ENCODE measurements at places on chromosomes 4 and X.
A peak's percentile ranks its signal among the peaks of the same experiment; 100 is the strongest.

GRCh38 chr4:168695288-168695687 lies 198.4 kb downstream of the PALLD start:
- no peak for DNase-seq

- no peak for DNase-seq
These were observed 43.7 kb downstream of the ADD1 start for GRCh38 chr4:2887343-2887742.

- DNase-seq, result no peak
These were observed 123.3 kb upstream of the TBL1X start for GRCh38 chrX:9341291-9342201.

DNA sequence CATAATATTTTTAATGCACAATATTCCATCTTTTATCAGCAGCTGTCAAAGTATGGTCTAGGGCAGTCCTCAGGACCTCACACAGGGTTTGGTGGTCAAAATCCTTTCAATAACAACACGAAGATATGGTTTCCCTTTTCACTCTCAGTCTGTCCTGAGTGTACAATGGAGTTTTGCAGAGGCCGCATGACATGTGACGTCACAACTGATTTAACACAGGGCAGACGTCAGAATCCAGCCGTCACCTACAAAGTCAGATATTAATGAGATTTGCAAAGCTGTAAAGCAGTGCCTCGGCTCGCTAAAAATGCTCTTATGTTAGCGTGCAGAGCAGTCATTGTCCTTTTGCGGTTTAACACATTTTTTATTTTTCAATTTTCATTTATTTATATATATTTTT lies 12.5 kb downstream of the ABLIM2 start:
- no peak for DNase-seq

GRCh38 chrX:153411255-153411987 lies at the start of gene ZFP92:
Gene ZFP92, plus strand, starts transcription at chrX:153411472. Its CDS starts 6,851 bp downstream, at chrX:153418323.
- DNase-seq, result peak; percentile 24

DNA sequence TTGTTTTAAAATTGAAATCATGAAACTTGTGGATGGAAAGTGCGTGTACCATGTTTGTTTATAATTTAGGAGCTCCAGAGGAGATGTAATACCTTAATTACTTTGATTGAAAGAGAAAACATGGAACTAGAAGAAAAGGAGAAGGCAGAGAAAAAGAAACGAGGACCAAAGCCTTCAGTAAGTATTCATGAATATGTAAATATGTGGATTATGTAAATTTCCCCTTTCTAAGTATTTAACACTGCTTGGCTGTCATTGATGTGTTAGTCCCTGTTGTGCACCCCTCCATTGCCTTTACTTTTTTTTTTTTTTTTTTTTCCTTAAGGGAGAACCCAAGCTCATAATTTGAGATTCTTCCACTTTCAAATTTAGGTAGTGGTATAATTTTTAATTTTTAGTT lies 36.4 kb downstream of the SMARCA5 start:
- DNase-seq, result no peak

GRCh38 chr4:74410272-74410671 lies 34.7 kb upstream of the AREG start:
- no peak for DNase-seq

DNA sequence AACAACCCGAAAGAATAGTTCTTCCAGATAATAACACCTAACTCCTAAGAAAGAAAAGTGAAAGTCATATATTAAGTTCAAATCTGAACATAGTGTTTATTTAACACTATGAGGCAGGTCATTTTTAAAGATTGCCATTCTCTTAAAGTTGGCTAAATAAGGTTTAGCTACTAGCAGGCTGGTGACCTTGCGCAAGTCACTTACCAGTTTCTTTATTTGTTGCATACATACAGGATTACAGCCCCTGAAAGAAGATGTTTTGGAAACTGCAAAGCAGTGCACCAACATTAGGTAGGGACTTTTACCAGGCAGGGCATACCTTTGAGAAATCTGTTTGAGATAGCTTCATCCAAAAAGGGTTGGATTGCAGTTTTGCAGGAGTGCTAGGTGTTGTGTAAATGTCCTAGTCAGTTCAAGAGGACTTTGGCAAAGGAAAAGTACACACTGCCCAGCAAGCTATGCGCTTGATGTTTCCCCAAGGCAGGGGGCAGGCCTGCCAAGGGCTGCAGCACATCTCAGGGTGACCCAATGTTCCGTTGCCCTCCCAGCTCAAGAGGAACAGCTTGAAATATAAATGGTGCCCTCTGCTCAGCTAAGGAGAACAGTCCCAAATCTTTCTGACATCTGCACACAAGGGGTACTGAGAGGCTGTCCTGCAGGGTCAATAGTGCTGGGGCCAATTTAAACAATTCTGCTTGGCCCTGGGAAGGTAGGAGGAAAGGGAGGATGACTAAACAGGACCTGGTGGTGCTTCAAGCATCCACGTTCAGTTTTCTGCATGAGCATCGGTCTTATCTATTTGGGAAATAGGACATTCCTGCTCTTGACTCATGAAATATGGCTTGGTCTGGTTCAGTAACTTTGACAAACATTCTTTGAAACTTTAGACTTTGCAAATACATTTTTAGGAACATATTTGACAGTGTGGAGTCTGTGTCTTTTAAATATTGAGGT lies 130.8 kb downstream of the COL4A6 start:
- DNase-seq, result no peak

GRCh38 chr4:97500423-97500822 lies 642.9 kb downstream of the STPG2 start:
- no peak for DNase-seq

DNA sequence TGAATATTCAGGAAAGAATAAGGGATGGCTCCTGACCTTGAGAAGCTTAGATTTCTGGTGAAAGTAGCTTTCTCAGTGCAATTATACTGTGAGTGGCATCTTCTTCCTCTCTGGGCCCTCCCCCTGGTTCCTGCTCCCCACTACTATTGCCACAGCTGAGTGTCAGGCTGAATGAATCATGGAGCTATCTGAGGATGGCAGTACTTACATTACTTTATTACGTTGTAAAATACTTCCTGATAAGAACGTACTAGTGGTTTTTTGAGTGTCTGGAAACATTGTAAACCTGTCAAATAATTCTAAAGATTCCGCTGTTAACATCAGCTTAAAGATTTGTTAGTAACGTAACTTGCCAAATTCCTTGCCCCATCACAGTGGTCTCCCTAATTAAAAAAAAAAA lies 36.2 kb downstream of the ARHGAP10 start:
- no peak for DNase-seq

- DNase-seq, result no peak
These were observed 191.3 kb downstream of the GPC3 start for GRCh38 chrX:133794126-133794525.

GRCh38 chr4:6021831-6022606 lies 3.8 kb upstream of the C4orf50 start:
- DNase-seq, result no peak

DNA sequence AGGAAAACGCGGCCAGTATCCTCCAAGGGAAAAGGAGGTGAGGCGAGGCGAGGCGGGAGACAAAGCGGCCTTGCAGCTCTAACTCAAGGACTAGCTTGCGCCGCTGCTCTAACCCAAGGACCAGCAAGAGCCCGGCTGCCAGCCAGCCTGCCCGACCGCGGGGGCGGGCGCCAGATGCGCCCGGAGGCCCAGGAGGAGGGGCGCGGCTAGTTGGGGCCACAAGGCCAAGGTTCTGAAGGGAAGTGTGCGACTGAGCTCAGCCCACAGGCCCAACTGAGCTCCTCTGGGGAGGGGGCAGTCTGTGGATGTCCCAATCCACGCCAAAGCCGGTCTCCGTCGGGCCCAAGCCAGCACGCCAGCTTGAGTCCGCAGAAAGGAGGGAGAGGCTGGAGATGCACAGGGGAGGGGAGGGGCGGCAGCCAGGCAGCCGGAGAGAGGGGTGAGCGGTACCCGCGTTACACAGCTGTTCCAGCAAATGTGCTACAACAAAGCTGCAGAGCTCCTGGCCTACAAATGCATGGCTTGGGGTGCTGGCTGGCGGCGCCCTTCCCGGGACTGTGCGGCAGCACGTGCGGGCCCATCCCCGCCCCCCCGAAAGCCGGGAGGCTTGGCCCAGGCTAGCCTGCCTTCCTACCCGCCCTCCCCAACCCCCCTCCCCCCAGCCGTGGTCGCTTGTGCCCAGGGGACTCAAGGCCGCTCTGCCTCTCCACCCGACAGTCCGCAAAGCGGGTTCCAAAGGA lies 637 bp downstream of the AMER1 start:
- peak; percentile 0 for DNase-seq

DNA sequence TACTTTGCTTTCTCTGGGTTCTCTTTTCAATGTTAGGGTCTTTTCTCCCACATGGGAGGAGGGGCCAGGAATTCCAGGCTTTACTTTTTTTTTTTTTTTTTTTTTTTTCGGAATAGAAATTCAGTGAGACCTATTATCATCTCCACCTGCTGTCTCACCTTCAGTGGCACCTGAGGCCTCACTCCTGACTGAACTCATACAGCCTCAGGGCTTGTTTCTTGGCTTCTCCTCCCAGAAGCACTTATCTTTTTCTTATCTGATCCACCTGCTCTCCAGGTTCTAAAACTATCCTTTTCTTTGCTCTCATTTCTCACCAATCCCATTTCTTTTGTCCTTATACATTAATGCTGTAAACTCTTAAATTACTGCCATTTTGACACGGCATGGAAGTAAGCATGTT lies 117.3 kb upstream of the PPP3CA start:
- DNase-seq, result no peak

DNA sequence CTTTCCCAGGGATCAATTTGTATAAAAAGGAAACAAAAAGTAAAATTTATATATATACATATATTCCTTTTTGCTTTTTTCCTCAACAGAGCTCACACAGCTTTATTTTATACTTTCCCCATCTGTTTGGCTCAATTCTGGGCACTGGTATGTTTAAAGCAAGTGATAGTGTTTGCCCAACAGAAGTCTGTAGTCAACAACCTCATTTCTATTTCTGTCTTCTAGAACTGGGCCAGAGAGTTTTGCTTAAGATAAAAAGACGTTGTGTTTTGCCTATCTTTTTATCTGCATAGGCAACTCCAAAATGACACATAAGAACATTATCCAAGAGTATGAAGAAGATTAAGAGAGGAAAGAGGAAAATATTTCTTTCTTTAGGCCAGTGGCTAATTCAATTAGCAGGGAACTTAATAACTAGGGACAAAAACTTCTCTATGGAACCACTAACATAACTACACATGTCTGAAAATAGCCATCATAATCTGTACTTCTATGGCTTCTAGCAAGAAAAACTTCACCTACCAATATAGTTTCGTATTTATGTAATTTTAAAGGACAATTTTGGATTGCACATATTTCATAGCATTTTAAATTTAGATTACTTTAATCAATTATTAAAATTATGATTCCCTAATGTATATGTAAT lies 1300.5 kb downstream of the ARAP2 start:
- DNase-seq, result no peak

DNA sequence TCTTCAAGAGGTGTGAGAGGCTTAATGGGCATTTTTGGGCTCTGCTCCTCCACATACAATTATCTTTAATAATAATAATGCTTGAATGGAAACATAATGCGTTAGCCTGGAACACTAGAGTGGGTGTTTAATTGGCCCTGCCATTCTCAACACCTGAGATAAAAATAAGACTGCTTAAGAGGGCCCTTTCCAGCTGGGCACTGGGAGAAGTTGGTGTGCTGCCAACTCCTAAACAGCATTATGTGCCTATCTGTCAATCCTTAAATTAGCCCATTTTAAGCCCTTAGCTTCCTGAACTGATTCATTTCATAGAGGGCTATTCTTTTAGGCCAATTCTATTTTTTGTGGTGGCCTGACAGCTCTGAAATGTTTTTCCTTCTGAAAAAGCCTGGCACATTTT lies 211.1 kb upstream of the ZIC3 start:
- DNase-seq, result no peak

GRCh38 chr4:186029571-186030398 lies 39.2 kb upstream of the TLR3 start:
- DNase-seq, result no peak

GRCh38 chr4:588351-588849 lies 12.3 kb upstream of the TMEM271 start:
- DNase-seq, result no peak

GRCh38 chr4:145609481-145610427 lies 9.4 kb upstream of the MMAA start:
- peak; percentile 56 for DNase-seq

- DNase-seq, result no peak
These were observed 31.0 kb upstream of the ADRA2C start for GRCh38 chr4:3735196-3735595.

- DNase-seq, result peak; percentile 21
These were observed 17.3 kb downstream of the CTPS2 start for GRCh38 chrX:16695079-16695676.

All from stimulated activated CD4-positive, alpha-beta T cell treated with anti-CD3 and anti-CD28 coated beads, Interleukin-2, amount 100 ng/mL, for 4 hours (primary cell).